ENCODE measurements at places on chromosomes 1 and 21. TPM values are rescaled to one million over a fixed set of nuclear protein-coding genes. Genes with fewer than 3 reads are reported as not detected.

The PPM1J gene
- 2.7 TPM for polyA plus RNA-seq

The ZBED6 gene
- polyA plus RNA-seq: 13.1 TPM

The NCMAP gene
- 0.27 TPM for polyA plus RNA-seq

The P3R3URF gene
- polyA plus RNA-seq: not detected

The MACO1 gene
- polyA plus RNA-seq: 45.4 TPM

The CD247 gene
- polyA plus RNA-seq: 0.73 TPM

The FAM177B gene
- polyA plus RNA-seq: 1.1 TPM
